ENCODE measurements at places on chromosomes 12 and 14.

- H3K4me3 ChIP-seq, result no peak overlapping the region
- H3K4me1 ChIP-seq, result peaks cover 4% of the 10 kb centered on the region
- peak; percentile 91 for DNase-seq
Observed at GRCh38 chr12:55658635-55659391, 22.1 kb downstream of the OR10P1 start.

GRCh38 chr14:100079726-100080005 lies 14.4 kb downstream of the EVL start:
- no peak for DNase-seq
- no peak overlapping the region for H3K4me3 ChIP-seq
- no peaks in the 10 kb centered on the region for H3K27me3 ChIP-seq
- peaks cover 11% of the 10 kb centered on the region for H3K4me1 ChIP-seq
- peak overlapping the region; percentile 28 for H3K27ac ChIP-seq

DNA sequence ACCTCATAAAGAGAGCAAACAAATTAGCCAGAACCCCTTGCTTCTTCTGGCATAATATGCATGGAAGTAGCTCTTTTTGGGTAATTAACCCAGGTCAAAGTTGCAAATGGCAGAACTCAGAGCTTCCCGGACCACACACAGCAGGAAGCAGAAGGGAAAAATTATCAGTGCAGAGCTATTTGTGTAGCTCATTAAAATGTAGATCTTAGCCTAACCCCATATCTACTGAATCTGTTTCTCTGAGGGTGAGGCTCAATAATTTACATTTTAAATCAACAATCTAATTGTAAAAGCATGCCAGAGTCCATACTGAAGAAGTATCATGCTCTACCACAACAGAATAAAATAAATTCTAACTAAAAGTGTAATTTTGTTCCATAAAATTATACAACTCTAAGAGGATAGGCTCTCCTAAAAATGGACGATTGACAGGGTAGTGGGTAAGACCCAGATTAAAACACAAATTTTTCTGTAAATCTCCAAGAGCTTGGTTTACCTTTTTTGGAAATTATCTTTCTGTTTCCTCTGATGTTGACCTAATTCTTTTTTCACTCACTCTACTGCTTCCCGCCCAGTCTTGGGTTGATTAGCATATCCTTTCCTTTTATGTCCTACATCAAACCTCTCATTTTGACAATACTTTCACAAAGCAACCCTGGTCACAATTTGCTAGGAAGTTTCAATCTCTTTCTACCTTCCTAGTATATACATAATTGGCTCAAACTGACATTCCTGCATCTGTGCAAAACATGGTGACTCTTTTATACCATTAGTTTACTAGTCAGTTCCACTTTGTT lies 213.3 kb upstream of the SLC16A7 start:
- no peak overlapping the region for H3K4me3 ChIP-seq
- H3K27ac ChIP-seq, result no peak overlapping the region
- no peak for DNase-seq
- H3K4me1 ChIP-seq, result no peaks in the 10 kb centered on the region

GRCh38 chr14:23076785-23077408 lies 18.0 kb downstream of the ACIN1 start:
- H3K4me3 ChIP-seq, result no peak overlapping the region
- no peaks in the 10 kb centered on the region for H3K27me3 ChIP-seq
- peaks cover 7% of the 10 kb centered on the region for H3K4me1 ChIP-seq
- H3K27ac ChIP-seq, result no peak overlapping the region
- H3K36me3 ChIP-seq, result peaks cover 32% of the 10 kb centered on the region
- peak; percentile 50 for DNase-seq

All from small intestine (tissue), 16 donors.